ENCODE measurements at places on chromosomes 16 and 17. TPM values are rescaled to one million over a fixed set of nuclear protein-coding genes. Genes with fewer than 3 reads are reported as not detected.

DNA sequence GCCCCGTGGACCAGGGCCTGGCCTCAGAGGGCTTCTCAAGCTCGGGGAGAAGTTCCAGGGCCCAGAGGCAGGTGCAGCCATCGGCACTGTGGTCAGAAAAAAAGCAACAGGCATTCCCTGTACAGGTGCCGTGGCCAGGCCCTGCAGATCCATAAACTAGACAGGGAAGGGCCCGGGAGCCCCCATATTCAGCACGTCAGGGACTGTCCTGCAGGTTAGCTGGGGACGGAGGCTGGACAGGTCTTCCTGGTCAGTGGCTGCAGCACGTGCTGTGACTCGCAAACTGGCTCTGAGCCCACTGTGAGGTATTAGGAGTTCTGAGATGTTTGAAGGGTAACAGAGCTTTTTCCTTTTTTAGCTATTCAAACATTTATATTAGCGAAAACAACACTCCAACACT lies 15.0 kb upstream of the C16orf95 start:
- DNase-seq = peak; percentile 52

DNA sequence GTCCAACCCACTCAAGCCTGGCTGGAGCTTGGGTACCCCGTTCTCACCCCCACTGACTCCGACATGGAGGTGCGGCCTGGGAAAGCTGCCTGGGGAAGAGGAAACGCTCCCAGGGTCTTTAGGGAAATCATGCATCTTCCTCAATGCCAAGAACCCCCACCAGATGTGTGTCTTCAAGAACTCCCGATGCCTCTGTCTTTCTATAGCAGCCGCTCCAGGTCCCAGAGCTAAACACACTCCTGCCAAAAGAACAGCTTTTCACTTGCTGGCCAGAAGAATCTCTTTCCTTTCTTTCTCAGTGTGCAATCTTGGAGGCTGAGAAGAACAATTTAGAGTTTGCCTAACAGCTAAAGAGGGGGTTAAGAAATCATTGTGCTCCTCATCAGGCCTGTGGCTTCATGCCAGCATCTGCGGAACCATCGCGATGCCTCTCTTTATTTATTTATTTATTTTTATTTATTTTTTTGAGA lies 41.1 kb upstream of the MTSS2 start:
- no peak for DNase-seq

DNA sequence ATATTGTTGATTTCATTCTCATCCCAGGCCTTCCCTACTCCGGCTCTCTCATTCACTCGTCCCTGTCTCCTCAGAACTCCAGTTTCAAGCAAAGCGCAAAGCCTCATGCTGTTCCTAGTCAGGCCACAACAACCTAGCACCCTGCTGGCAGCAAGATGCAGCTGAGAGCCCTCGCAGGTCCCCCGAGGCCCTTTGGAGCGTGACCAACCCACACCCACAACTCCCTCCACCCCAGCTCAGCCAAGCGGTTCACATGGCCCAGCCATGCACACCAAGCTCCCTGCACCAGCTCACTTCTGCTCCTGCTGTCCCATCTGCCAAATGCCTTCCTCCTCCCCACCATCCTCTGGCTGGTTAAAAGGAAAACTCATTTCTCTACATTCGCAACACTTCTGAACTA lies 195.8 kb downstream of the IRX5 start:
- DNase-seq = no peak

DNA sequence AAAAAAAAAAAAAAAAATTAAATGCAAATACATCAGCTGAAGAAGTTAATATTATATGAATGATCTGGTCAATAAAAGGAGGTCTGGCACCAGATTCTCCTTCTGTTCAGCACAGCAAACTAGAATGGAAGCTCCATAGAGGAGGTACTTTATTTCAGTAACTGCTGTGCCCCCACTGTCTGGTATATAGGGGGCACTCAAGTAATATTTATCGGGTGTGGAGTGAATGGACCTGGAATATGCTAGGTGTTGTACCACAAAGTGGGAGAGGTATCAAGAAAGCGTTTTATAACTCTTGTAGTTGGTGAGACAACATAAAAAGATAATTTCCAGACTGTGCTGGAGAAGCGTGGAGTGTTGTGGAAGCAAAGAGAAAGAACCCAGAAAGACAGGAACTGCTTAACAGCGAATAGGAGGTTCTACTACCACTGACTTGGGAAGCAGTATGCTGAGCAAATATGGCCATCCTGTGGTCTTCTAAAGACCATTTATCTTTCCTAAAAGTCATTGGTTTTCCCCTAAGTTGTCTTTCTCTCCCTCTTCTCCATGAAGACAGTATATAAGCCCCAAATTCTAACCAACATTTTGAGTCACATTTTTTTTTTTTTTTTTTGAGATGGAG lies 12.2 kb upstream of the PRKCA start:
- no peak for DNase-seq

- DNase-seq = no peak
Measured at GRCh38 chr17:45818699-45819098, 26.0 kb upstream of the SPPL2C start.

GRCh38 chr17:81563861-81564586 lies 11.9 kb upstream of the FAAP100 start:
- peak; percentile 64 for DNase-seq

GRCh38 chr16:30989469-30990047 lies 4.6 kb downstream of the HSD3B7 start:
- no peak for DNase-seq

GRCh38 chr17:56319531-56319930 lies 166.3 kb downstream of the ANKFN1 start:
- peak; percentile 70 for DNase-seq

- DNase-seq = no peak
Measured at GRCh38 chr17:49471769-49472168, 23.3 kb upstream of the NGFR start.

DNA sequence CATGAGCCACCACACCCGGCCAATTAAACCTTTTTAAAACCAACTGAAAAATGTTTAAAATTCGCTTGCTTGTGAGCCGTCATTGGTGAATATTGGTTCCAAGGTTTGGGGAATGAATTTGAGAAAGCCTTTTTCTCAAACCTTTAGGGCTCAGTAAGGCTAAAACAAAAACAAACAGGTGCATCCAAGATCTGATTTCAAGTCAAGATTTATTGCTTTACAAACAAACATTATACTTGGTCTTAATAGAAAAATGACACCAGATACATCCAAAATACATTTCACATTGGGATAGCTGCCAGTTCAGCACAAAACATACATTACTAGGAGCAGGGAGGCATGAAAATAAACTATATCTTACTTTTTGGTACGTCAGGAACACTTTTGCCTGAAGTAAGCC lies 5.4 kb downstream of the C17orf58 start:
- no peak for DNase-seq

- DNase-seq = peak; percentile 17
Measured at GRCh38 chr17:42111871-42112551, 503 bp downstream of the DHX58 start.

- DNase-seq = peak; percentile 15
Measured at GRCh38 chr17:19003543-19004420, 782 bp downstream of the FAM83G start.

GRCh38 chr16:30121741-30122571 lies 1.1 kb downstream of the MAPK3 start:
- DNase-seq = no peak

DNA sequence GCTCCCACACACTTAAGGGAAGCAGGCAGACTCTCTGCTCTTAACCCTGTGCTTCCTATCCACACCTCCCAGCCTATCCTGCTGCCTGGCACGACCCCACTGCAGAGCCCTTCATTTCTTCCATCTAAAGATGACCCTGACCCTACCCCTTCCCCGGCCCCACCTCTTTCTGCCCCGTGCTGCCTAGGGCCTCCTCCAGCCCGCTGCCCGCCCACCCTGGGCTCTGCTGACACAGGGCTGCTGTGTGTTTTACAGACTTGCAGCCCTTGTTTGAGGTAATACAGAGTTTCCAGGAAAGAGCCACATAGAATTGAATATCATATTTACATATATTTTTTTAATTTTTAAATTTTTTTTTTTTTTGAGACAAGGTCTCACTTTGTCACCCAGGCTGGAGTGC lies 42.0 kb downstream of the MEOX1 start:
- no peak for DNase-seq

GRCh38 chr16:75506574-75506973 lies 11.3 kb upstream of the CHST6 start:
- peak; percentile 59 for DNase-seq

GRCh38 chr16:79613009-79613408 lies 12.5 kb upstream of the MAF start:
- DNase-seq = no peak

DNA sequence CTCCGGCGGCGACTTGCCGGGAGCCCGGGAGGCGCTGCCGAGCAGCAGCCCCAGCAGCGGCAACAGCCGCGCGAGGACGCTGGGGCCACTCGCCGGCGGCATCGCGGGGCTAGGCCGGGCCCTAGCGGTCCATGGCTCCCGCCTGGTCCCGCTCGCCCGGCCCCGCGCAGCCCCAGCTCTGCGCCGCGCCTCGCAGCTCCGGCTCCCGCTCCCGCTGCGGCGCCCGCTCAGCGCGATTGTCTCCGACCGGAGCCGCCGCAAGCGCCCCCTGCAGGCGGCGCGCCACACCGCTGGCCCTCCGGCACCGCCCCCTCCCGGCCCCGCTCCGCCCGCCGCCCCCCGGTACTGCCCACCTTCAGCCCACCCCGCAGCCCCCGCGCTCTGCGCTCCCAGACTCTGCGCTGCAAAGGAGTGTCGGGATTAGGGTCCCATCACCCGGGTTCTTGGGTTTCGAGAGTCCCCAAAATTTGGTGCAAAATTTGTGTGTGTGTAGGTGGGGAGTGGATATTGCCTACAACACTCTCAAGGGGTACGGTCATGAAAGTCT lies at the start of gene FAM171A2:
Gene FAM171A2, minus strand, starts transcription at position 241 of the 547 bp plus-strand sequence. Its CDS starts 139 bp downstream, at position 102.
- DNase-seq = peak; percentile 41

- peak; percentile 65 for DNase-seq
Measured at GRCh38 chr16:11202260-11203091, 53.5 kb downstream of the SOCS1 start.

DNA sequence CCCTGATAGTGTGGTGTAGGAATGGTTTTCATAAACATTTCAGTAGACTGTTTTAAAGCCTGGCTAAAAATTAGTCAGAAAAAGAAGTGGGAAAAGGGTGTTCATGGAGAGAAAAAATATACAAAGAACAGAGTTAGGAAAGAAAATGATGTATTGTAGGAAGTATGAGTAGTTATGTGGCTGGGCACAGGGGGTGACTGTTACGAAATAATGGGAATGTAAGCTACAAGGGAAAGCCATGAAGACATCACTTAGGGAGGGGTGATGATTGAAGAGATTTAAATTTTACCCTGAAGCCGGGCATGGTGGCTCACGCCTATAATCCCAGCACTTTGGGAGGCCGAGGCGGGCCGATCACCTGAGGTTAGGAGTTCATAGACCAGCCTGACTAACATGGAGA lies 55.3 kb downstream of the NUP88 start:
- DNase-seq = peak; percentile 83

GRCh38 chr16:48365601-48366164 lies 19.5 kb downstream of the SIAH1 start:
- DNase-seq = peak; percentile 80

GRCh38 chr16:71258372-71258771 lies 27.9 kb upstream of the HYDIN start:
- no peak for DNase-seq

Gene CHD9NB
- total RNA-seq = 1.1 TPM

Gene PRSS22
- not detected for total RNA-seq

Gene HSD17B1
- 0.56 TPM for total RNA-seq

Gene C16orf46
- under 0.01 TPM for total RNA-seq

Gene COQ9
- 57.9 TPM for total RNA-seq

Gene LYRM9
- total RNA-seq = 3.2 TPM

Gene NPIPB2
- 2.2 TPM for total RNA-seq

Gene NOXO1
- total RNA-seq = not detected

Measured in IMR-90 (cell line).